ENCODE measurements at places on chromosomes 13 and 19.

DNA sequence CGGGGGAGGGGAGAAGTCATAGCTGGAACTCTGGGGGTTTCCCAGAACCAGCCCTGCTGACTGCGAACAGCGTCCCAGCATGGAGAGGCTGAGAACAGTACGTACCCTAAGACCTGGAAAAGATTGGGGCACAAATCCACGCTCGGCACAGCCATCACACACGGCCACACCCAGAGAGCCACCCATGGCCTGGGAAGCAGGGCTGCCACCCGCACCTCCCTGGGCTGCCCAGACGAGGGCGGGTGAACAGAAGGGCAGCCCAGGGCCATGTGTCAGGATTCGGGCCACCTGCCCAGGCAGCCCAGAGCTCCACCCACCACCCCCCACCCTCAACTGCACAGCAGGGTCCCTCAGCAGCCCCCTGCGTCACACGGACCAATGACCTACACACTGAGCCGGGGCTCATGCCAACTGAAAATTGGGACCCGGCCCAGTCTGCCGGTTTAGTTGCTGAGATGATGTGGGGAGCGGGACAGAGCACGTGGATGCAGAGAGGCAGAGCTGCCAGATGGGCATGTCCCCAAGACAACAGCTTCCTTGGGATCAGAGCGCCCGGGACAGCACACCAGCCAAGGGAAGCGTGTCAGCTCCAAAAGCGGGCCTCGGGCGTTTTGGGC is 8.5 kb downstream of the UBXN6 start:
- DNase-seq = no peak

GRCh38 chr13:52793515-52794061 is 54.0 kb upstream of the CNMD start:
- DNase-seq = no peak

DNA sequence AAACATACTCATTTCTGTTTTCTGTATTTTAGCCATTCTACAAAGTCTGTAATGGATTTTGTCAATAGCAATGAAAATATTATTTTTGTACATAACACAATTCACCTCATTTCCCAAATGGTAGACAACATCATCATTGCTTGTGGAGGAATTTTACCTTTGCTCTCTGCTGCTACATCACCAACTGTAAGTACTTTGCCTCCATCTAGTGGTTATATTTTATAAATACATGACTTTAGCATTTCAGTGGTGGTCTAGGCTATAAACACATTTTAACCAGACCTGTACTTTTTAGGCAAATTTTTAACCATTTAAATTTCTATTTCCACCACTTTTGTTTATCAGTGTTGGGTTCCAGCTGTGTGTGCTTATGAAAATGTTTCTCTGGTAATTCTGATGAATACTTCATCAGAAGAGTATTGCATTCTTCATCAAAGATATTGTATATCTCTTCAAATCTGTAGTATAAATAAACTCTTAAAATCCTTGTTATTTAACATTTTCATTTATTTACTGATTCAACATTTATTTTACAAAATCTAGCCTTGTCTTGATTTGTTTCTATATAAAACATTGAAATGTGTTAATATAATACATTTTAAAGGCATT is 222.4 kb downstream of the NBEA start:
- peak; percentile 27 for DNase-seq

GRCh38 chr19:511101-511851 is 4.0 kb downstream of the TPGS1 start:
- peak; percentile 91 for DNase-seq

- no peak for DNase-seq
Observed at GRCh38 chr13:70502944-70503343, 394.7 kb upstream of the KLHL1 start.

DNA sequence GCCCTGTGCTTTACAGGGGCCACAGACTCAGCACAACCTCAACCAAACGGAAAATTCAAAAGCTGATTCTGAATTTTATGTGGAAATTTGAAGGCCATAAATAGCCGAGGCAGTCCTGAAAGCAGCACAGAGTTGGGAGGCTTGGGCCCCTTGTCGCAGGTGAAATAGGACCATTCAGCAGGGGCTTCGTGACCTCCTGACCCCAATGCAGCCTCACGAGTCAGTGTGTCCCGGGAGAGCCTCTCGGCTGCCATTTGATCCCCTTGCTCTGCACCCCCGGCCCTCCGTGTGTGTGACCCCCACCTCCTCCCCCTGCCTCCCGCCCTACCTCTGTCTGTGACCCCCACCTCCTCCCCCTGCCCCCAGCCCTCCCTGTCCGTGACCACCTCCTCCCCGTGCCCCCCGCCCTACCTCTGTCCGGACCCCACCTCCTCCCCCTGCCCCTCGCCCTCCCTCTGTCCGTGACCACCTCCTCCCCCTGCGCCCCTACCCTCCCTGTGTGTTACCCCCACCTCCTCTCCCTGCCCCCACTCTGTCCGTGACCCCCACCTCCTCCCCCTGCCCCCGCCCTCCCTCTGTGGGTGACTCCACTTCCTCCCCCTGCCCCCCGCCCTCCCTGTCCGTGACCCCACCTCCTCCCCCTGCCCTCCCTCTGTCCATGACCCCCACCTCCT is 41.7 kb upstream of the TFDP1 start:
- DNase-seq = no peak

DNA sequence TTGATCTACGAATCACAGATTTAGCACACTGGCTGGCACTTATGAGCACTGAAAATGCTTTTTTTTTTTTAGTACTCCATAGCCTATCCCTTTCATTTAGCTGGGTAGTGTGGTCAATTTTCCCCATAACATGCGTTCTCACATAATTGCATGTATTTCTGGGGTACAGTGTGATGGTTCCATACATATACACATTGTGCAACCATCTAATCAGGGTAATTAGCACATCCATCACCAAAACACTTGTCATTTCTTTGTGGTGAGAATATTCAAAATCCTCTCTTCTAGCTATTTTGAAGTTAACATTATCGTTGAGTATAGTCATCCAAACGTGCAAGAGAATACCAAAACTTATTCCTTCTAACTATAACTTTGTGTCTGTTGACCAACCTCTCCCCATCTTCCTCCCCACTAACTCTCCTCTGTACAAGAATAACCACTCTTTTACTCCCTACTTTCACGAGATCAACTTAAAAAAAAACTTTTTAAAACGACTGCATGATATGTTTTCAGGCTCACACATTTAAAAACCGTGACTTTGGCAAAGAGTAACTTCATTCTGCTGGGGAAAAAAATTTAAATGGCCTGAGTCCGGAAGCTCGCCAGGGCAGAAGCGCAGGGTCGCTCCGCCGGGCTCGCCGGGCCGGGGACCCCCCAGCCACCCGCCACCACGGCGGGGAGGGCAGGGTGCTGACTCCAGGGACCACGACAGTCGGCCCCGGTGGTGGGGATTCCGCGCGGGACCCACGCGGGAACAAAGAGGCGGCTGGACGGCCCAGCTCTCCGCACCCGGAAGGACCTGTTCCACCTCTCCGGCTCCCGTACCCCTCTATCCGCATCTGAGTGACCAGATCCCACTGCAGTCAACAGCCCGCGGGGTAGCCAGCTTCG is 868 bp upstream of the UBAC2 start:
- DNase-seq = peak; percentile 16

DNA sequence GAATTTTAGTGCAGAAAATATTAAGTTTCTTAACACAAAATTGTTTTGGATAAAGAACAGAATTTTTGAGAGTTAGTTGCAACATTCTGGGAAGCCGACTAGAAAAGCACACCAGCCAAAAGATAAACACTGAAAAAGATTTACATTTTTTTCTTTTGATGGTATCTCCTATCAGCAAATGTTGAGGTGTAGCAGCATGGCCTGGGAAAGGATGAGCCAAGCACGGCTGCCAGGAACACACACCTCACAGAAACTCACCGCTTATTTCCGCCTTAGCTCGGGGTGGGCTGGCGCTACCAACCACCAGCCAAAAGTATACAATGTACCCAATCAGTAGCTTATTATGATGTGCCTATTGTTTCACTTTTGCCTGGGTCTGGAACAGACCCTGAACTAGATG is 134.7 kb downstream of the MIPEP start:
- peak; percentile 23 for DNase-seq

GRCh38 chr13:41833201-41833600 is 127.7 kb downstream of the VWA8 start:
- DNase-seq = no peak

GRCh38 chr19:8131517-8131916 is 17.9 kb downstream of the FBN3 start:
- no peak for DNase-seq

GRCh38 chr13:73765651-73766384 is 368.4 kb downstream of the KLF12 start:
- DNase-seq = peak; percentile 87

GRCh38 chr13:23567906-23568460 is 2.2 kb upstream of the TNFRSF19 start:
- DNase-seq = no peak

Data from CD4-positive, alpha-beta T cell treated with Interferon alpha-2 for 1 hour (primary cell).